Stimulated activated CD4-positive, alpha-beta T cell treated with anti-CD3 and anti-CD28 coated beads, Interleukin-4, amount 100 ng/mL, for 48 hours (primary cell): ENCODE measurements at places on chromosomes 7 and 10.

DNA sequence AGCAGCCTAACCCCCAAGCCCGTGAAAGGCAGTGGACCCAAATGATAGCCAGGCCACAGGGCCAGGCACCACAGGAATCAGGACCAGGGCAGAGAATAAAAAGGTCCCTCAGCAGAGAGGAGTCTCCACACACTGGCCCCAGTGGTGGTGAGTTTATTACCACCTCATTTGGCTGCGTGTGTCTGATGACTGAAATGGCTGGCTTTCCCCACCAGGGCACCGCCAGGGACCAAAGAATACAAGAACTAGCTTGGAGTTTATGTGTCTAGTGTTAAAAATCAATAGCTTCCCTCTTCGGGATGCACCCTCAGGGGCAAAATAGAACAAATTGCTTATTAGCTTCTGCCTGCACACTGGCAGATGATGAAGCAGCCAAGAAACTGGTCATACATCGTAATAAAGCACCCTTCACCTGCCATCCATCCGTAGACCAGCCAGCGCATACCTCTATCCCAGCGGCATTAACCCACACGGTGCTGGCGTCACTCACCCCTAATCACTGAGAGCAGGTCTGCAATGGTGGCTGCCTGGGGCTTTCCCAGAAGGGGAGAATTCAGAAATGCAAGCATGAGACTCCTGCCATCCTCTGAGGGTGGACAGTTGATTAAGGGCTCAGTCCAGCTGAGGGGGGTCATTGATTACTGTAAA is 223.7 kb upstream of the ZMIZ1 start:
- no peak for DNase-seq

- DNase-seq, result no peak
Observed at GRCh38 chr7:68146983-68147382, 1150.3 kb downstream of the TYW1 start.

GRCh38 chr10:68296843-68297663 is 34.8 kb upstream of the HNRNPH3 start:
- no peak for DNase-seq

- no peak for DNase-seq
Observed at GRCh38 chr10:71316056-71316785, 2.8 kb upstream of the SLC29A3 start.

DNA sequence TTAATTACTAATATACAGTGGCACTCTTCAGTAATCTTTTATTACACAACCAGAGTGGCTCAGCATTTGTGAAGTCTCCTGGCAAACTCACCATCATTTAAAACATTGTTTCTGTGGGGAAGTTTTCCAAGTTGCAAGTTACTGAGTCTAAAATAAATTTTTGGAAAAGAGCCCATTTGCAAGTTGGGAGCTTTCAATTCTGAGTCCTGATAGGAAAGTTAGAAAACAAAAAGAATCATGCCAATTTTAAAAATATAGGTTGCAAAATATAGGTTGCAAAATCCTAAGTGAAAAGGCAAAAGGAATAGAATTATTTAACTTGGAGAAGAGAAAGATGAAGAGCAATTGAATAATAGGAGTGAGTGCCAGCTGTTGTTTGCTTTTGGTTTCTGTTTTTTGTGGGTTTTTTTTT is 378.8 kb upstream of the C7orf33 start:
- DNase-seq, result no peak

GRCh38 chr10:48707472-48707871 is 22.8 kb downstream of the WDFY4 start:
- DNase-seq, result no peak

DNA sequence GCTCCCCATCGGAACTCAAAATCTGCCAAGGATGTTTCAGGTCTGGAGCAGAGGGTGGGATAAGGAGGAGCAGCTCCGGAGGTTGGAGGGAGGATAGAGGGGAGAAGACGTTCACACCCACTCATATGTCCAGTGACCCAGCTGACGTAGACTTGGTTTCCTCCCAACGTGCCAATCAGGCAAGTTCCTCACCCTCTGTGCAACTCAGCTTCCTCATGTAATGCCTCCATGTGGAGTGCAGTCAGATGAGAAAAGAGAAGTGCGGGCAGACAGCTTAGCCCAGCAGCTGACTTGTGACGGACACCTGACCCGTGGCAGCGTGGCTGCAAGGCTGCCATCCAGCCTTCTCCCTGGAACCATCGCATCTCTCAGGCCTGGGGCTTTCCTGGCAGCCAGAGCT is 86.8 kb downstream of the NPTX2 start:
- DNase-seq, result no peak

DNA sequence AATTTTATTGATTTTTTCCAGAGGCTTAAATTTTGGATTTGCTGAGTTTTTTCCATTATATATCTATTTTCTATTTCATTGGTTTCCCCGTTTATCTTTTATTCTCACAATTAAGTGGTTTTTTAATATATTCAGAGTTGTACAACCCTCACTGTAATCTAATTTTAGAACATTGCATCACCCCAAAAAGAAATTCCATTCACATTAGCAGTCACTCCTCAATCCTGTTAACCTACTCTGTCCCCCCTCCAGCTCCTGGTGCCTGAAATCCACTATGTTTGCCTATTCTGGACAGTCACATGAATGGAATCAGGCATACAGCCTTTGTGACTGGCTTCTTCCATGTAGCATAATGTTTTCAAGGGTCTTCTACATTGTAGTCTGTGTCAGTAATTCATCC is 55.8 kb upstream of the ITGA8 start:
- no peak for DNase-seq

GRCh38 chr10:69062901-69063300 is 25.0 kb upstream of the SRGN start:
- DNase-seq, result no peak

DNA sequence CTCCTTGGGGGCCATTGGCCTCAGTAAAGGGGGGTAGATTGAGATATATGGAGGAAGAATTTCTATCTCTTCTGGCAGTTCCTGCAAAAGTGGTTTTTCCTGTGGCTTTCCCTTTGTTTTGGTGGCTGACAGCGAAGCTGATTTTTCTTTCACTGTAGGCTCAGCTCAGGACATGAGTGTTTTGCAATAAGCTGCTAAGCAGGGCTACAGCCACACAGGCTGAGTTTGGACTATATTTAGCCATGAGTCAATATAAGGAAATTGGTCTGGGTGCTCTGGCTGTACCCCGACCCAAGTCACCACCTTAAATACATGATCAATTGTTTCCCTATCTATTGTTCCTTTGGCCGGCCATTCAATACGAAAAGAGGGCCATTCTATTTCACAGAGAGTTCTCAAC is 212.7 kb upstream of the KCND2 start:
- DNase-seq, result no peak

DNA sequence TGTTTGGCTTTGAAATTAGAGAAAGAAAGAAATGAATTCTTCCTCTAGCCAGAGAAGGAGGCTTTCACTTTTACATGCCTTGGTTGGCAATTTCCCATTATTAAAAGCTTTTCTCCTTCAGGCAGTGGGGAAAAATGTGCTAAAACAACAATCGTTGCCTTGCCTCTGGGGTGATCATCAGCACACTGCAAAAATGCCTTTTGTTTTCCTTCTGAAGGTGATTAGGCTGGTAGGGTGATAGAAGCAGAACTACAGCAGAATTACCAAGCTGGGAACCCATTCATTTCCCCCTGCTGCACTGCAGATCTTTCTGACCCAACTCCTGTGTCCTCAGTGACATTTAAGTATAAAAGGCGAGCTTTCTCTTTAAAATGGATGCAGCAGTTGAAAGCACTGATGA is 22.2 kb downstream of the ANK3 start:
- no peak for DNase-seq

- DNase-seq, result no peak
Observed at GRCh38 chr7:81926-82756, 110.2 kb upstream of the FAM20C start.

DNA sequence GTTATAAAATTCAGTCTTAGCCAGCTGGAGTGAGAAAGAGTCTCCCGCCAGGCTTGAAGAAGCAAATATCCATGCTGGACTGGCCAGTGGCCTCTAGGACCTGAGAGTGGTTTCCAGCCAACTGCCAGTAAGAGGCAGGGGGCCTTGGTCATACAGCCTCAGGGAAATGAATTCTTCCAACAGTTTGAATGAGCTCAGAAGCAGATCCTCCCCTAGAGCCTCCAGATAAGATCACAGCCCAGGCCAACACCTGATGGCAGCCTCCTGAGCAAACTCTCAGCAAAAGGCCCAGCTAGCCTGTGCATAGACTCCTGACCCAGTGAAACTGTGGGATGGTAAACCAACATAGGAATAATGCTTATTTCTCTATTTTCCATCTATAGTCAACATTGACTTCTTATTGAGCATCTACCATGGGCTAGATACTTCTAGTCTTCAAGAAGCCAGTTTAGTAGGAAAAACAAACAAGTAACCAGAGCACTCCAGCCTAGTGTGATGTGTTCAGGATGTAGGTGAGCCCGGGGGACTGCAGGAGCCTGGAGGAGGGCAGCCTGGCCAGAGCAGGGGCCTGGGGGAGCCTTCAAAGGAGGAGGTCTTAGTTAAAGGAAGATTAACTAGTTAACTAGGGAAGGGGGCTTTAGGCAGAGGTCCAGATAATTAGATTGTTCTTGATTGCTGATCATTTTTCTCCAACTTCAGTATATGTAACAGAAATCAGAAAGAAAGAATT is 115.4 kb upstream of the ADO start:
- DNase-seq, result no peak

- no peak for DNase-seq
Observed at GRCh38 chr7:95501261-95501832, 15.6 kb downstream of the ASB4 start.

DNA sequence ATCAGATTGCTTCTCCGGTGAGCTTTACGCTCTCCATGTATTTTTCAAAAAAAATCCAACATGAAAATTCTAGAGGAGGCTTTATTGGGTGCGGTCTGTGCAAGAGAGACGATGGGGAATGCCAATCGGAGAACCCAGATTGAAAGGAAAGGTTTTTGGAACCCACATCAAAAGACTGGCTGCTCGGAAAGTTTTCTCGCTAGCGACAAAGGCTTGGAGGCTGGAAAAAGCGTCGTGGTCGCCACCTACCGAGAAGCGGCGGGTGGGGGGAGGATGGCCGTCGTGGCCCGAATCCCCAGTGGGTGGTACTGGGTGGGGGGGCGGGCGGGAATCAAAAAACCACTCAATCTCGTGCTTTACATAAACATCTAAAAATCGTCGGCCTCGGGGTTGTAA is 1.1 kb upstream of the GTF2I start:
- peak; percentile 24 for DNase-seq

DNA sequence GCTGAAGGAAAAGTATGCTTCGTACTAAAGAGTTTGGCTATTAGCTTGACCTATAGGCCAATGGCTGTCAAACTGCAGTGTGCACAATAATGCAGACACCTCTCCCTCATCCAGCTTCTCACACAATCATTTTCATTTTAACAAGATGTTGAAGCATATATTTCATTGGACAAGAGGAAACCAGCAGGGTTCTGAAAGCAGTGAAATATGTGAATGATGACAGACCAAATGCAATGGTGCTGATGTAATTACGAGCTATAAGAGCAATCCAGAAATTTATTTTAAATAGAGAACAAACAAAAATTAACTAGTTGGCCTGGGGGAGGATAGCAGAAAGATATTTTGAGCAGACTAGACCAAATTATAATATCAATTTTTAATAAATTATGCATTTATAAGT is 331.5 kb upstream of the AKR1E2 start:
- DNase-seq, result no peak

DNA sequence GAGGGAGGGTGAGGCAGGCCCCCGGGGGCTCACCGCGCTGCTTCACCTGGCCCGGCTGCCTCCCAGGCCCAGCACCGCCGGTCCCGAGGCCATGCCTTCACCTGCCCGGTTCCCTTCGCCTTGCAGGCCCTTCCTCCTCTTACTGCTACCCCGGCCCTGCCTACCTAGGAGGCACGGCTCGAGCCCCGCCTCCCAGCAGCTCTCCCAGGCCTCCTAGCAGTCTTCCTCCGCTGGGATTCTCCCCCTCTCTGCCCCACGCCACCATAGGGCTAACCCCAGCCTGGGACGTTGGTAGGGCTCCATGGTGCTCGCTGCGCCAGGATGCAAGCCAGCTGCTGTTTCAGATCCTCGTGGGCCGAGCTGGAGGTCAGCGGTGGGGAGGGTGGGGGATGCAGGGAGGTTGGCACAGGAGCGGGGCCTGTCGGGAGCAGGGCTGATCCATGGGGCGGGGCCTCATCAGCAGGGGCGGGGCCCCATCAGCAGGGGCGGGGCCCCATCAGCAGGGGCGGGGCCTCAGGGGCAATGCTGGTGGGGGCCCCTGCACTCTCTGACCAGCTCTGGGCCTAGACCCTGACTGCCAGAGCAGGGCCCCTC is 63.3 kb downstream of the RASGEF1A start:
- DNase-seq, result no peak

- no peak for DNase-seq
Observed at GRCh38 chr10:112807013-112807412, 143.0 kb upstream of the TCF7L2 start.

DNA sequence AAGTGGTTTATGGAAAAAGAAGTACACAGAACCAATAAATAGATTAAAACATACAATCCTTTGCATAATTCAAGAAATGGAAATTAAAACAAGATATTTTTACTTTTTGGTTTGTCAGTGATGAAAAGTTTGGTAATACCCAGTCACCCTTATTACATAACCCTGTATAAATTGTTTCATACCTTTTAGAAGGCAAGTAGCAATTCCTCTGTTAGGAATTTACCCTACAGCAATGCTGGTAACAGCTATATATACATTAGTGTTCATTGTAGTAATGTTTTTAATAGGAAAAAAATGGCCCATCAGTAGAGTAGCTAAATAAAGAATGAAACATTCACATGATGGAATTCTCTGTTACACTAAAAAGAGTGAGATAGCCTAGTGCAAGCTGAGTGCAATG is 42.7 kb downstream of the PTPN12 start:
- no peak for DNase-seq

DNA sequence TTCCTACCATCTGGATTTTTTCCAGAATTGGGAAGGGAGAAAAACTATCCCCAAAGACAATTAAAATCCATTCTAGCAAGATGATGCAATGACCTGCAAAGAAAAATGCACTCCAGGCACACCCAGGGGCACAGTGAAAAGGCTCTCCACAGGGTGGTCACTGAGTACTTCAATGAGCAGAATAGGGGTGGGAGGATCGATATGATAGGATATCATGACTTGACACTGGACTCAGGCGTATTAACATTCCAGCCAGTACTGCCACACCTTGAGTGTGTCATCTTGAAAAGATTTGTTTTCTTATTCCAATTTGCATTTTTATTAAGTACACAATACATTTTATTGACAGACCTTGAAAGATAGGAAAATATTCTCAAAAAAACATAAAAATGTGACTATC is 132.2 kb downstream of the ZNF37A start:
- no peak for DNase-seq

- DNase-seq, result no peak
Observed at GRCh38 chr7:28570970-28571288, 158.6 kb downstream of the CREB5 start.

DNA sequence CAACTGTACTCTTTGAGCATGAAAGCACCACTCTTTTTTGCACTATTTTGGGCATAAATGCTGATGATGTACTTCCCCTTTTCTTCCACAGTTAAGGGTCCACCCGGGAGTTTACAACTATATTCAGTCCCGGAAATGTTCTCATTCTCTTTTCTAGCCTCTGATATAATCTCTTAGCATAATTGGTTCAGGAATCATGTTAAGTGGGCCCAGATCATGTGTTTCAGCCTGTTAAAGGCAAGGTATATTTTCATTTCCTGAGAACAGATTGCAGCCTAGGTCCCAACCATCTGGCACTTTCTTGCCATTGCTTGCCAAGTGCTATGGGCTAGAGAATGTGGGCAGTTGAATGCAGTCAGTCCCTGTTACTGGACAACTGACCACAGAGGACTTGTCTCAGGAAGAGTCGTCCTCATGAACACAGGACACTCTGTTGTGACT is 111.4 kb upstream of the GLCCI1 start:
- DNase-seq, result no peak

- DNase-seq, result no peak
Observed at GRCh38 chr7:30433082-30433481, 45.5 kb downstream of the NOD1 start.

GRCh38 chr10:4470231-4470835 is 355.7 kb upstream of the AKR1E2 start:
- no peak for DNase-seq
